Right renal cortex interstitium (tissue), 3 donors: ENCODE measurements at places on chromosomes 13 and 19. TPM values are rescaled to one million over a fixed set of nuclear protein-coding genes. Genes with fewer than 3 reads are reported as not detected.

ATG4D gene
- 27.3 TPM for polyA plus RNA-seq

- no peak for DNase-seq
Measured at GRCh38 chr13:96794669-96795068, 199.6 kb downstream of the OXGR1 start.

SLC17A7 gene
- polyA plus RNA-seq: 0.25 TPM

GRCh38 chr13:26558987-26559386 lies 1.5 kb downstream of the WASF3 start:
- DNase-seq: no peak

GRCh38 chr13:112741185-112741755 lies 51.4 kb downstream of the ATP11A start:
- no peak for DNase-seq

DNA sequence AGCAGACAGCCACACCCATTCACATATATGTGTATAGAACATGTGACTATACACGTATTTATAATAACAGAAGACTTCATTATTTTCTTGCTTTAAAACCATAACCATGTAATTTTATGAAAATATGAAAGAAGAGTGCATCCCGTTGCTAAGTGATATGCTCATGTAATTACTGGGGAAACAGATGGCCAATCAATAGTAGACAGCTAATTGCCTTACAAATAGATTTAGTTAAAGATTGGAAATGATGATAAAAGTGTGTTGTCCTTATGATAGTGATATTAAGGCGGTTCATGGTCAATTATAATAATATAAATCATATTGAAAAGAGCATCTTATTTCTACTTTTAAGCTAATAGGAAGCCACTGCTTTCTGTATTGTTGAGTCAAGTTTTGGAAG lies 95.9 kb downstream of the RFC3 start:
- DNase-seq: no peak

DNA sequence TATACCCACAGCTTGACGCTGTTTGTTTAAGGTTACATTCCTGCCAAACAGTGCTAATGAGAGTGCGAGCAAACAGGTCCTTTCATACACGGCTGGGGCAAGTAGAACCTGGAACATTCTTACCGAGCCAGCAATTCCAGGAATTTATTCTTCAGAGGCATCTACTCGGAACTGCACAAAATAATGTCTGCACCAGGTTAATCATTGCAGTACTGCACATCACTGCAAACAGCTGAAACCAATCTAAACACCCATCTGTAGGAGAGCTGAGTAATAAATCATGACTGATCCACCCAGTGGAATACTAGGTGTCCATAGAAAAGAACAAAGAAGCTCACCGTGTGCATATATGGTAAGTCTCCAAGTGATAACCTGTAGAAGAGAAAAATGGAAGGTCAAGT lies 1.2 kb upstream of the ZNF579 start:
- DNase-seq: no peak

DNA sequence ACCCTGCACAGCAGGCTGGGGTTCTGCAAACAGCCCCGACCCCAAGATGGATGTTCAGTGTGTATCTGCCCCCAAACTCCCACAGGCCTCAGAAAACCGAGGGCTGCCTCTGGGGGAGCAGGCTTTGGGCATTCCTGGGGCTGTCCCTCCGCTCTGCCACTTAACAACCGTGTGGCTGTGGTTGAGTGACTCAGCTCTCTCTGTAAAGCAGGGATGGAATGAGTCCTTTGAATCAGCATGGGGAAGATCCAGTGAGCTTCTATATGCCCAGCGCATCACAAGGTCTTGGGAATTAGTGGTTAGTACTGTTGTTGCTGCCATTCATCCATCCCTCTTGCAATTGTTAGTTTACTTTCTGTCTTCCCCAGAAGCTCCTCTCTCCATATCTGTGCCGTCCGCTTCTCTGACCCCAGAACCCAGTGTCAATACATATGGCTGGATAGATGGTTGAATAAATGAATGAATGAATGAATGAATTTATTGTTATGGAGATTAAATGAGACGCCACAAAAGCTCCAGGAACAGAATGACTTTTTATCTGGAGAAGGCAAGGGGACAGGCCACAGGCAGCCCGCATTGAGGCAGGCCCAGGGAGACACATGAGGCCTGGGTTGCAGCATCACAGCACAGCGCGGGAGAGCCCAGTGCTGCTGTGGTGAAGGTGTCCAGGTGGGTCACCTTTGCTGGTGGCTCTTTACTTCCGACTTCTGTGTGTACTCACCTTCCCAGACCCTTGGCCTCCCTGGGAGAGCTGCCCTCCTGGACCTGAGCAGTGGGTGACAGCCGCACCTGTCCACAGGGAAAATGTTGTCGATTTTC lies 89.2 kb downstream of the RGCC start:
- DNase-seq: no peak

DNA sequence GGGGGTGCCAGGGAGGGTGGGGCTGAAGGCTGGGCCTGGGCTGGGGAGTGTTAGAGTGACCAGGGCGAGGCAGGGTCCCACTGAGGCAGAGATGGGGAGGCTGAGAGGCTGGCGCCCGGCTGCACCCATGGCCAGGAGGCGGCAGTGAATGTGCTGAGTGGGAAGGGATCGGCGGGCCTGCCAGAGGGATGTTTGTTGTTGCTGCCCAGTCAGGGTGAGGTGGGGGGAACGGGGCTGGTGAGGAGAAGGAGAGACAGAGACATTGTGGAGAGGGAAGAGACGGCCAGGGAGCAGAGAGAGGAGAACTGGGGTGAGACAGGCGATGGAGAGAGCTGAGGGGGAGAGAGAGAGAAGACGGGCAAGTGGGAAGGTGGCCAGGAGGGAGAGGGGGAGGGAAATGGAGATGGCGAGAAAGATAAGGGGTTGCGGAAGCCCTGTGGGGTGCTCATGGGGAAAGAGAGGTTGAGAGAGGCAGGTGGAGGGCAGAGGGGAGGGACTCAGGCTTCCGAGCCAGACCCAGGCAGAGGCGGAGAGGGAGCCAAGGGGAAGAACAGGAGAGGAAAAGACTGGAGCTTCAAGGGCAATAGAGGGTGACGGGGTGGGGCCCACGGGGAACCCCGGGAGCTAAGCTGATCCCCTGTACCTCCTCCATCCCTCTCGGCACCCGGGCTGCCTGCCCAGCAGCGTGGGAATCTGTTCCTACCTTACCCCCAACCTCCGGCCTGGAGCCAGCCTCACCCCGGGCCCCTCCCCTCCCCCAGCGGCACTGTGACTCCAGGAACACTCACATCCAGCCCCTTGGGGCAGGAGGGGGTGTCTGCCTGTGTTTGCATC lies 690 bp upstream of the B3GNT8 start:
- no peak for DNase-seq

- no peak for DNase-seq
Measured at GRCh38 chr13:80312012-80312704, 28.8 kb downstream of the SPRY2 start.

SLC6A16 gene
- polyA plus RNA-seq: 2.6 TPM

DNA sequence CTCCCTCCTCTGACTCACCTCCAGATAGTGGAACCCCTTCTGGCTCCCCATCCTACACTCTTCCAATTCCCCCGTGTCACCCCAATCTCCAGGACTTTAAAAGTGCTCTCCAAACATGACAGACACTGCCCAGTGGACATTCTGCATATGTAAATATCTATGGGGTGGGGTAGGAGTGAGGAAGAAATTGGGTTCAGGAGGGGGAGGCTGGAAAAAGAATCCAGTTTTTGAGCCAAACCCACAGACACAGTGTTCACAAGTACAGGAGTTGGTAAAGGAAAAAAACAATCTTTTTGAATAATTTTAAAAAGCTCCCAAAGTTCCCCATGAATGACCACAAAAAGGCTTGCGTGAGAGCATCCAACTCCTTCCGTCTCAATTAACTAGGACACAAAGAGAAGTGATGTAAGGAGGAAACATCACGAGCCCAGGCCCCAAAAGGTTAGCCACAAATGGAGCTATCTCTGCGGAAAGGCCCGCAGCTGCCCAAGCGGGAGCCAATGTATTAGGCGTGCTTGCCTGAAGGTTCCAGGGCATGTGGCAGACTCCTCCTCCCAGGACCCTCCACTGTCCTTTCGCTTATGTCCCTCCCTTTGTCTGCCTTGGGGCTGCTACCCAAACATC lies 18.0 kb downstream of the ZC3H4 start:
- no peak for DNase-seq

- DNase-seq: no peak
Measured at GRCh38 chr13:84730376-84730775, 848.1 kb upstream of the SLITRK1 start.

GRCh38 chr13:108026680-108027410 lies 188.5 kb downstream of the LIG4 start:
- DNase-seq: no peak

LILRA1 gene
- polyA plus RNA-seq: 0.61 TPM

- no peak for DNase-seq
Measured at GRCh38 chr13:76481738-76482137, 404.5 kb downstream of the KCTD12 start.

DNA sequence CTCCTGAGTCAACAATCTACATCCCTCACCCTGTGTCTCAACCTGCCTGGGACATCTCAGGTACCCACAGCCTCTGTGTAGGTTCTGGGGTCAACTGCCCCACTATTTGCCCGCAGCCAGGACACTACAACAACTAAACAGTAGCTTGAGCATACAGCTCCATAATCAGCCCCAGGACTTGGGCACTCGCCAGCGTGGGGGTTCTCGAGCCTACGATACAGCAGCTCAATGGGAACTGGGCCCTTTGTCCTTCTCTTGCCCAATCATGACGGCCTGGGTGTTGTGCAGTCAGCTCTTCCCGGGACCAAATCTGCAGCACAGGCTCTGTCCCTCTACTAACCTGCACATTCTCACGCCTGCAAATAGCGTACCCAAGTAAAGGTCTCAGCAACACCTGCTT lies 1.3 kb downstream of the ZNF180 start:
- DNase-seq: no peak

DNA sequence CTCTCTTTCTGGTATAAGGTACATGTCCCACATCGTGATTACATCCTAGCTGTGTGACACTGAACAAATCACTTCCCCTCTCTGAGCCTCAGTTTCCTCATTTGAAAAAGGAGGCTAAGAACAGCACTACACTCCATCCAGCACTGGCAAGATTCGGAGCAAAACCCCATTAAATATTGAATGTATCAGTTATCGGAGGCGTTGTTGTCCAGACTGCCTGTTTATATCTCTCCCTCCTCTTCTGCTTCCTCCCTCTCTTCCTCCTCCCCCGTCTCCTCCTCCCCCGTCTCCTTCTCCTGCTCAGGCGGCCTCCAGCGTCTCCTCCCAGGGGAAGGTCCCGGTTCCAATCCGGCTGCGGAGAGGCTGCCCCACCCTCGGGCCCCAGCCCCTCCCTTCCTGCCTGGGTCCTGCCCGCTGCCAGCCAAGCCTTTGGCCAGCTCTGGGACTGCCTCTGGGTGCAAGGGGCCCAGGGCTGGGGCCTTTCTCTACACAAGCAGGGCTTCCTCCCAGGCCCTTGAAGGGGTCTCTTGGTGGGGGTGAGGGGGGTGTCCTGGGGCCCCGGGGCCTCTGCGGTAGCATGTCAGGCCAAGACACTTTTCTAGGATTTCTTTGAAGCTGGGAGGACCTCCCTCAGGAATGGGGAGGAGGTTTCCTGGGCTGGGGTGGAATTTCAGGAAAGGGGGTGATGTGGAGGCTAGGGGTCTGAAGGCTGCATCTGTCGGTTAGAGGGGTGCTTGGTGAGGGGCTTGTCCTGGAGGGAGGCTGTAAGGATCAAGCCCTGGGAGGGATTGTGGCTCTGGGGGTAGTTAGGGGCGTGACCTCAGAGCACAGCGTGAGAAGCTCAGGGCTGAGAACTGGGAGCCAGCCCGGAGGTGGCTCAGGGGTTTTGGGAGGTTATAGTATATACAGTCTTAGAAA lies 1.9 kb downstream of the RRAS start:
- DNase-seq: no peak

FXYD1 gene
- 22.5 TPM for polyA plus RNA-seq

GRCh38 chr19:29845574-29846176 lies 33.9 kb downstream of the CCNE1 start:
- DNase-seq: no peak

DNA sequence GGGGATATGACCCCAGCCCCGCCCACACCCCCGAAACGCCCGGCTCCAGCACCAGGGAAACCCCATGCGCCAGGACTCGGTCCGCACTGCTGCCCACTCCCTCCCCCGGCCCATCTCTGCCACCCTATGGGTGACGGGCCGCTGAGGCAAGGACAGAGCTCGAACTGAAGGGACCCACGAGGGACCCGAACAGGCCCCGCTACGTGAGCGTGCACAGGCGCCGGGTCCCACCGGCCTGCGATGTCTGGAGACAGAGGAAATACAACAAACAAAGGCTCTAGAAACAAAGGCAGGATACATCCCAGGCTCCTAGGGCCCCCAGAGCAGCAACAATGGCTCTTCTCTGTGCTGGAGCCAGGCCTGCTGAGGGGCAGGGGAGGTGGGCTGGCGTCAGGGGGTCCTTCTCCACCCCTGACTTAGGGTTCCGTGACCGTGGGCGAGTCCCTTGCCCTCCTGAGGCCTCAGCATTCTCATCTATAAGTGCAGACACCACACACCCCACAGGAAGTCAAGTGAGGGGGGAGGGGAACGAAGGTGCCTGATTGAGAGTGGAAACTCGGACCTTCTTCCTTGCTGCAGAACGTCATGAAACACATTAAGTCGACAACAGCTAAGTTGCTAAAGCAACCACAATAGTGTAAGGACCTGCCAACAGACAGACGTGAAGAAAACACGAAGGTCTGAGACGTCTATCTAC lies 3.1 kb downstream of the ABHD17A start:
- no peak for DNase-seq

GRCh38 chr19:24051516-24051915 lies 35.5 kb upstream of the ZNF254 start:
- no peak for DNase-seq

IL4I1 gene
- polyA plus RNA-seq: 3.5 TPM

ZNF230 gene
- polyA plus RNA-seq: 6.8 TPM

DNA sequence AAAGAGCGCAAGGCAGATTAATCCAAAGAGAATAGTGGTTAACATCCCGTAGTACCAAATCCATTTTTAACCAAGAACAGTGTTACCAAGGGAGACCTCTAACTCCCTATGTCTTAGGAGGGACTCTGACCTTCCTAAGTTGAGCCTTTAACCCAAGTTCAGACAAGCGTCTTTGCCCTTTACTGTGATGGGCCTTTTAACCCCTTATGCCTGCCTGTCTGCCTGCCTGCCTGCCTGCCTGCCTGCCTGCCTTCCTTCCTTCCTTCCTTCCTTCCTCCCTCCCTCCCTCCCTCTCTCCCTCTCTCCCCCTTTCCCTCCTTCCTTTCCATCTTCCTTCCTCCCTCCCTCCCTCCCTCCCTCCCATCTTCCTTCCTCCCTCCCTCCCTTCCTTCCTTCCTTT lies 32.6 kb downstream of the CEACAM1 start:
- no peak for DNase-seq

DNA sequence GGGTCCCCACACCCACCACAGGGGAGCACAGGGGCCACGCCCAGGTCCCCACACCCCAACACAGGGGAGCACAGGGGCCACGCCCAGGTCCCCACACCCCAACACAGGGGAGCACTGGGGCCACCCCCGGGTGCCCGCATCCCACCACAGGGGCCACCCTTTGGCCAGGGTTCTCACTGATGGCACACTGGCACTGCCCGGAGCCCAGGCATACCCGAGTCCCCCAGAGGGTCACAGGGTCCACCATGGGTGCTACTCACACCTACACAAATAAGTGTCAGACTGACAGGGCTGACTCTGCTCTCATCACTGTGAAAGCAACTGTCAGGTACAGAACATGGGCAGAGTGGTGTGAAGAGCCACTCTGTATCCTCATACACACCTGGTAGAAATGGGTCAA lies 98.8 kb downstream of the TUBGCP3 start:
- no peak for DNase-seq
